ENCODE measurements at places on chromosomes 1 and 21. TPM values are rescaled to one million over a fixed set of nuclear protein-coding genes. Genes with fewer than 3 reads are reported as not detected.

- H3K4me3 ChIP-seq: no peak overlapping the region
- no peak for DNase-seq
- H3K27me3 ChIP-seq: no peaks in the 10 kb centered on the region
- no peaks in the 10 kb centered on the region for H3K36me3 ChIP-seq
- H3K27ac ChIP-seq: no peak overlapping the region
Measured at GRCh38 chr1:99482286-99482685, 163.6 kb upstream of the PALMD start.

- no peaks in the 10 kb centered on the region for H3K27me3 ChIP-seq
- no peak overlapping the region for H3K4me3 ChIP-seq
- DNase-seq: no peak
- no peaks in the 10 kb centered on the region for H3K36me3 ChIP-seq
Measured at GRCh38 chr1:95431235-95431634, 197.2 kb downstream of the RWDD3 start.

Gene S100A2
- 2.3 TPM for total RNA-seq

- no peak overlapping the region for H3K27ac ChIP-seq
- H3K36me3 ChIP-seq: no peaks in the 10 kb centered on the region
- no peaks in the 10 kb centered on the region for H3K27me3 ChIP-seq
- H3K4me1 ChIP-seq: no peaks in the 10 kb centered on the region
- no peak overlapping the region for H3K4me3 ChIP-seq
- no peak for DNase-seq
Measured at GRCh38 chr21:33339918-33340317, 15.1 kb downstream of the IFNAR1 start.

DNA sequence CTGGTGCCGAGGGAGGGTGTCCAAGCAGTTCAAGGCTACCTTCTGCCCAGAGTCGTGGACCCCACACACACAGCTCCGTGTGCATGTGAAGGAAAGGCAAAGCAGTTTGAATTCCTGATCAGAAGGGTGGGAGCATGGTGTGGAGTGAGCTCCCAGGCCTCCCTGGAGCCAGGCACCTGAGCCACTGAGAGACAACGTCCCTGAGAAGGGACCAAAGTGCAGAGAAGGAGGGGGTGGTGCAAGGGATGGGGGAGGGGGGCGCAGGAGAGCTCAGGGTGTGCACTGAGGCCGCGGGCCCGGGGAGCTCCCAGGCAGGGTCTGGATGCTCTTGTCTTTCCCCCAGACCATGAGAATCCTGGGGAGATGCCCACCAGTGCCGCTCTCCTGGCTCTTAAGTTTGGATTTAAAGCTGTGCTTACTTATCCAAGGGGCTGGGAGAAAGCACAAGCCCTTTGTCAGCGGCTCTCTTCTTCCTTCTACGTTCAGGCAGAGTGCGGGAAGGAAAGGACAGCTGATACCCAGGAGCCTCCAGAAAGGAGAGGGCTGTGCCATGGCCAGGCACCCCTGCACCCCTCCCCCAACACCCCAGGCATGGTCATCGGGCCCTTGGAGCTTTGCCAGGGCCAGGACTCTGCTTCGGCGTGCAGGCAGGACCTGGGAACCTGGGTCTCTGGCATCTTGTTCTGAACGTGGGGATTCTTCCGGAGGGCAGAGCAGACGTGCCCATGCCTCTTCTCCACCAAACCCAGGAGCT lies 24.1 kb downstream of the ACTA1 start:
- no peak overlapping the region for H3K27ac ChIP-seq
- peaks cover 10% of the 10 kb centered on the region for H3K27me3 ChIP-seq
- no peak overlapping the region for H3K4me3 ChIP-seq
- no peaks in the 10 kb centered on the region for H3K36me3 ChIP-seq

DNA sequence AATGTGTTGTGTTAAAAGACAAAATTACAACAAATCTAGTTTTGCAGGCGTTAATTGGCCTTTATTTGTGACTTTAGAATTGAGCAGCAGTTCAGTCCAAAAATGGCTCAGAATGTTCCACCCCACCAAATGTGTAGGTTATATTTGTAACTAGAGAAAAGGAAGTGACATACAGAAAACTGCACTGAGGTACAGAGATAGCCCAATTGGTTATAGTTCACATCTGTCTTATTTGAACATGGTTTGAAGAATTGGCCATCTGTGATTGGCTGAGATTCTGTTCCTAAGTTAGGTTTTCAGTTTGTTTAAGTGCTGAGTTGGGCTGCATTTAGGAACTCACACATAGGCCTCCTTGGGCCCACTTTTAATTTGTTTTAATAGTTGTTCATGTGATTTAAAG lies 12.0 kb upstream of the FMO2 start:
- no peak overlapping the region for H3K27ac ChIP-seq
- H3K27me3 ChIP-seq: no peaks in the 10 kb centered on the region
- no peak overlapping the region for H3K4me3 ChIP-seq

DNA sequence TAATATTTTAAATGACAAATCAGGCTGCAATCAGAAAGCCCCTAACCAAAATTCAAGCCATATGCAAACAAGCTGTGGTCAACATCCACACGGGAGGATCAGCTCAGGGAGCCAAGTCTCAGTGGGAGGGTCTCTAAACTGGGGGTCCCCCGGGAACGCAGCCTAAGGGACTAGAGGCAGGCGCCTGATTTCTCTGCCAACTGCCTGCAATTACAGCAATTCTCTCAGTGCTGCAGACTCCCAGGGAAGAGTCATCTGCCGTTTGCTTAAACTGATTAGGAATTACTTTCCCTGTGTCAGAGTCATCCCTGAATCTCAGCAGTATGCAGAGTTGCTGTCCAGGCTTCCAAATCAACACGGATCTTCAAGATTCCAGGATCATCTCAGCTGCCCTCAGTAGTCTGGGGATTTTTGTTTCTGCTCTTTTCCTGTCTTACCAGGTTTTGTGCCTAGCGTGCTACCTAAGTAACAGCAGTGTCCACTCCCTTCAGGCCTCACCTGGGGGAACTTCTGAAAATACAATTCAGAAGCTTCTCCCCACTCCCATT lies 247.8 kb downstream of the RRAGC start:
- no peak overlapping the region for H3K27ac ChIP-seq
- H3K36me3 ChIP-seq: no peaks in the 10 kb centered on the region
- DNase-seq: no peak
- no peak overlapping the region for H3K4me3 ChIP-seq
- no peaks in the 10 kb centered on the region for H3K27me3 ChIP-seq
- no peaks in the 10 kb centered on the region for H3K4me1 ChIP-seq

GRCh38 chr1:204477036-204477740 lies 17.4 kb downstream of the PIK3C2B start:
- no peak overlapping the region for H3K4me3 ChIP-seq
- H3K27me3 ChIP-seq: no peaks in the 10 kb centered on the region
- H3K27ac ChIP-seq: no peak overlapping the region
- peaks cover 38% of the 10 kb centered on the region for H3K4me1 ChIP-seq
- no peak for DNase-seq

DNA sequence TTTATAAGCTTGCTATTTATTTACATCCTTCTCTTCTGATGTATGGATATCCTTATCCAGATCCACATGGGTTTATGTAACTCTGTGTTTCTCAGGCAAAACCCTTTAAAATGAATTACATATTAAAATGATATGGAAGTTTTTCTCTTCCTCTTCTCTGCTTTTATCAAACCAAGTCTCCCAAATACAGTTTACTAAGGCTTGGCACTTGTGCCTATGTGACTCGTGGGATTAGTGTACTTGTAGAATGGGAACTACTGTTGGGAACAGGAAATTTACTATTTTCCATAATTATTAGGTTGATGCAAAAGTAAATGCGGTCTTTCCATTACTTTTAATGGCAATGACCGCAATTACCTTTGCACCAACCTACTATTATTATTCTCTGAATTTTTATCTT lies 14.8 kb downstream of the SIM2 start:
- H3K27ac ChIP-seq: no peak overlapping the region
- no peak for DNase-seq
- H3K27me3 ChIP-seq: peaks cover 77% of the 10 kb centered on the region
- no peak overlapping the region for H3K4me3 ChIP-seq

- H3K4me1 ChIP-seq: no peaks in the 10 kb centered on the region
- no peak for DNase-seq
- no peak overlapping the region for H3K4me3 ChIP-seq
- H3K27ac ChIP-seq: no peak overlapping the region
- H3K36me3 ChIP-seq: no peaks in the 10 kb centered on the region
Measured at GRCh38 chr1:175539986-175540385, 203.4 kb downstream of the TNR start.

DNA sequence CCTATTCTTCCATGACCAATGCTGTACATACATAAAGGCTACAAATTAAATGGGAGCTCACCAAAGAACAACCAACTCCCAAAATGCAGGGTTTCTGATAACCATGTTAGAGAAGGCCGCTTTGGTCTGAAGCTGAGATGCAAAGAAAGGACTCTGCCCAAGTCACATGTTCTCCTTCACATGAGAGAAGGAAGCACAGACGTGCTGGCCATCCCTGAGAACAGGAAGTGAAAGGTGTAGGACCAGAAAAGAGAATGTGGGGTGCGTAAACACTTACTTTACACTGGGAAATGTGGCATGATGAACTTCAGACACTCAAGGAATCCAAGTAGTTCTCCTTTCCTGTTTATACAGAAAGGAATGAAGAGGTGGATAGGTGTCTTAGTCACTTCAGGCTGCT lies 31.7 kb upstream of the TADA1 start:
- H3K27ac ChIP-seq: no peak overlapping the region
- H3K4me1 ChIP-seq: no peaks in the 10 kb centered on the region
- no peak overlapping the region for H3K4me3 ChIP-seq
- H3K27me3 ChIP-seq: no peaks in the 10 kb centered on the region
- DNase-seq: no peak

DNA sequence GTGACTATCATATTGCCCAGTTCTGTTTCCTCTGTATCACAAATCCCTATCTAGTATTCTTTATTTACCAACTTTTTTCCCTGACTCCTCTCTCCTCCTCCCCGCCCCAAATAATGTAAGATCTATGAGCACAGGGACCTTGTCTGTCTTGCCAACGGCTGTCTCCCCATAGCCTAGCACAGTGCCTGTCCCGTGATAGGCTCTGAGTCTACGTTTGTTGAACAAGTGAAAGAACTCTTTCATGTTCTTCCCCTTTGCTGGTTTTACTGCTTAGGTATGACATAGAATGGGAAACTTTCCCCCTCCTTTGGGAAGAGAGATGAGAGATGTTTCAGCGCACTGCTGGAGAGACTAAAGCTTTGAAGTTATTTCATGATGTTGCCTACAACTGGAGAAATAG lies 367.0 kb downstream of the PRDM2 start:
- H3K4me3 ChIP-seq: no peak overlapping the region
- H3K27me3 ChIP-seq: no peaks in the 10 kb centered on the region
- no peaks in the 10 kb centered on the region for H3K4me1 ChIP-seq
- no peaks in the 10 kb centered on the region for H3K36me3 ChIP-seq

DNA sequence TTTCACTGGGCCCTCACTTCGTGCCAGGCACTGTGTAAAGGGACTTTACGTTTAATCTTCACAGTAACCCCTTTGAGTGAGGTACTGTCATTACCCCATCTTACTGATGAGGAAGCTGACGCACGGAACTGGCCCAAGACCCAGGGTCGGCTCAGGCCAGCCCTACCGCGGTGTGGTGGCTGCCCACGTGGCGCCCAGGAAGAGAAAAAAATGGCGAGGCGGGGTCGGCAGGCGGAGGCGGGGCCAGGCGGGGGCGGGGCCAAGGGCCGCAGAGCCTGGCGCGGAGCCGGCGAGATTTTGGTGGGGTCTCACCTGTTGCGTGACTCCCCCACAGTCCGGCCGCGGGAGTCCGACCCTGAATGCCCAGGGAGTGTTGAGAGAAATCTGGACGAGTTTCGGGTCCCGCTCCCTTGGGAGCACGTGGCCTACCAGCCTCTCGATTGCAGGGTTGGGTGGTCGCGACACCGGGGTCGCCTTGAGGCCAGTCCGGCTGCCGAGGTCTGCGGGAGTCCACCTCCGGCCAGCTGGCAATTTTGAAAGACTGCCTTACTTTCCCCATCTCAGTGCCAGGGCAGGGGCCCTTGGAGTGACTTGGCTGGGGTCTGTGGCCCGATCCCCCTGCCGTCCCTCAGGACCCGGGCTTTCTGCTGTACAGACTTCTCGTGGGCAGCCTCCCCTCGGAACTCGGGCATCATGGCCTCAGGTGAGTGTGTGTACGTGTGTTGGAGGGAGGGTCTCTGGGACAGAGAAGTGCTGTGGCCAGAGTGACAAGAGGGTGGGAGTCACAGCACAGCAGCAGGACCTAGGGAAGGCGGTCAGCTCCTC lies at the start of the genes AMPD2 and GNAT2:
TSS of gene AMPD2 (plus strand) at position 262 of the 825 bp plus-strand sequence. CDS start 1,339 bp downstream, outside the sequence.
TSS of gene GNAT2 (minus strand) at position 41 of the 825 bp plus-strand sequence. CDS start 6,746 bp downstream, outside the sequence.
- H3K4me1 ChIP-seq: peaks cover 47% of the 10 kb centered on the region
- no peaks in the 10 kb centered on the region for H3K27me3 ChIP-seq
- no peaks in the 10 kb centered on the region for H3K36me3 ChIP-seq

DNA sequence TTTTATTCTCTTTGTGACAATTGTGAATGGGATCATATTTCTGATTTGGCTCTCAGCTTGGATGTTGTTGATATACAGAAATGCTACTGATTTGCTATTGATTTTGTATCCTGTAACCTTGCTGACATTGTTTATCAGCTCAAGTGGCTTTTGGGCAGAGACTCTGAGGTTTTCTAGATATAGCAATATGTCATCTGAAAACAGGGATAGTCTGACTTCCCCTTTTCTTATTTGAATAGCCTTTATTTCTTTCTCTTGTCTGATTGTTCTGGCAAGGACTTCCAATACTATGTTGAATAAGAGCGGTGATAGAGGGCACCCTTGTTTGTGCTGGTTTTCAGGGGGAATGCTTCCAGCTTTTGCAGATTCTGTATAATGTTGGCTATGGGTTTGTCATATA lies 150.8 kb downstream of the FASLG start:
- no peak overlapping the region for H3K4me3 ChIP-seq
- H3K27me3 ChIP-seq: no peaks in the 10 kb centered on the region
- H3K4me1 ChIP-seq: no peaks in the 10 kb centered on the region
- no peak for DNase-seq
- H3K27ac ChIP-seq: no peak overlapping the region

Gene SEC16B
- 8.8 TPM for total RNA-seq

DNA sequence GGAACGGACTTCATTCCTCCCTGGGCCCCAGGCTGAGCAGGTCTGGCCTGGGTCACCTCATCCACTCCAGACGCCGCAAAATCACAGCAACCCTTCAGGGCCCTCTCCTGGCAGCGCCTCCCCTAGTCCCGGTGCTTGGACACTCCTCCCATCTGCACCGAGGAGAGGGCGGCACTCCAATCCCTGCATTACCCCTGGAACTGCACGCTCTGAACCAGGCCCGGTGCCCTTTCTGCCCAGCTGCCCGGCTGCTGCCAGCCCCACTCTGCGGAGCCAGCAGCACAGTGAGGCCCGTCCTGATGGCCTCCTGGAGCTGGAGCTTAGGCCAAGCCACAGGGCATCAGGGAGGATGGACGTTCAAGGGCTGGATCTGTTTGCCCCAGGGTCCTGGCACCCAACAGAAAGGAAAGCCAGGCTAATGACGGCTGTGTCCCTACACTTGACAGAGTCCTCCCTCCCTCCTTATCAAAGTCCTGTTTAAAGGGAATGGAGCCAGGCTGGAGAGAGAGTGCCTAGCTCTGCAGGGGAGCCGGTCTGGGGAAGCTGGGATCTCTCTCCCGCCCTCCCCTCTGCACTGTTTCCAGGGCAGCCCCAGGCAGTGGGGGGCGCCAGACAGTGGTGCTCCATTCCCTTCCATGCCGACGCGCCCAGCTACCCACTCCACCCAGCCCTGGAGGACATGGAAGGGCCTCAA lies 12.7 kb downstream of the COL6A2 start:
- no peak for DNase-seq
- H3K36me3 ChIP-seq: no peaks in the 10 kb centered on the region
- H3K27me3 ChIP-seq: no peaks in the 10 kb centered on the region
- no peak overlapping the region for H3K27ac ChIP-seq
- H3K4me1 ChIP-seq: no peaks in the 10 kb centered on the region

Gene SLC16A4
- total RNA-seq: 15.7 TPM

Data from adrenal gland (tissue), 19 donors.